Naive thymus-derived CD8-positive, alpha-beta T cell (primary cell): ENCODE measurements at places on chromosomes 13 and 19. TPM values are rescaled to one million over a fixed set of nuclear protein-coding genes. Genes with fewer than 3 reads are reported as not detected.

CYP4F22 gene
- 0.68 TPM for total RNA-seq

B3GNT3 gene
- not detected for total RNA-seq

CYSLTR2 gene
- 1.5 TPM for total RNA-seq

FFAR2 gene
- total RNA-seq: not detected

ANGPTL4 gene
- not detected for total RNA-seq

CELF5 gene
- total RNA-seq: 0.23 TPM

OR7A5 gene
- not detected for total RNA-seq

PRTN3 gene
- total RNA-seq: not detected

CYP4F12 gene
- 1.8 TPM for total RNA-seq

DNA sequence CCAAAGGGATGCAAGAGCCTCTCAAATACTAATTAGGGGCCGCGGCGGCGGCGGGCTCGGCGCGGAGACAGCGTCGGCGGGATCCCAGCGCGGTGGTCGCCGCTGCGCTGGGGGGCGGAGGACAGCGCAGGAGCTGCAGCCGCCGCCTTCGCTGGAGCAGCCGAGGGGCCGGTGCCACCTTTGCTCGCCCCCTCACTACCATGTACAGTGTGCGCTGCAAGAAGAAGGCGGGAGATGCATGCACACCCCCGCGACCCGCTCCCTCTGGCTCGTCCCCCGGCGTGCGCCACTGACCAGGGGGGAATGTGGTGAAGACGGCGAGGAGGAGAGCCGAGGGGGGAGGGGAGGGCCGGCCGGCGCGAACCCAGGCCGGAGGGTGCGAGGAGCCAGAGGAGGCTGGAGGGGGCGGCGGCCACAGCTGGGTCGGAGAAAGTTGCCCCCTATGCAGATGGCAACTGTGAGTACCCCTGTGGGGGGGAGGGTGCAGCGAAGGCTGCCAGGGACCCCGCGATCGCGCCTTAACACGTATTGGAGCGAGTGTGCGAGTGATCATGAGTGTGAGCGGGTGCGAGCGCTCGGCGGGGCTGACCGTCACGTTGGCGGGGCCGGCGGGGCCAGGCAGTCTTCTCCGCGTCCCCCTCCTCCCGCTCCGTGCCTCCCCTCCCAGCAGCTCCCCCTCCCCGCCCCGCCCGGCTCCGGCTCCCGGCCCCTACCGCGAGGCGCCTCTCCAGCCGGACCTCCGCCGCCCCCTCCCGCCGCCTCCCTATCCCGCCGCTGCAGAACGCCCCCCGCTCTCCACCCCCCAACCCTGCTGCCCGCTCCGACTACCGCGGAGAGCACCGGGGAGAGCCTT is 808 bp downstream of the SLITRK5 start:
- no peak for DNase-seq

DNA sequence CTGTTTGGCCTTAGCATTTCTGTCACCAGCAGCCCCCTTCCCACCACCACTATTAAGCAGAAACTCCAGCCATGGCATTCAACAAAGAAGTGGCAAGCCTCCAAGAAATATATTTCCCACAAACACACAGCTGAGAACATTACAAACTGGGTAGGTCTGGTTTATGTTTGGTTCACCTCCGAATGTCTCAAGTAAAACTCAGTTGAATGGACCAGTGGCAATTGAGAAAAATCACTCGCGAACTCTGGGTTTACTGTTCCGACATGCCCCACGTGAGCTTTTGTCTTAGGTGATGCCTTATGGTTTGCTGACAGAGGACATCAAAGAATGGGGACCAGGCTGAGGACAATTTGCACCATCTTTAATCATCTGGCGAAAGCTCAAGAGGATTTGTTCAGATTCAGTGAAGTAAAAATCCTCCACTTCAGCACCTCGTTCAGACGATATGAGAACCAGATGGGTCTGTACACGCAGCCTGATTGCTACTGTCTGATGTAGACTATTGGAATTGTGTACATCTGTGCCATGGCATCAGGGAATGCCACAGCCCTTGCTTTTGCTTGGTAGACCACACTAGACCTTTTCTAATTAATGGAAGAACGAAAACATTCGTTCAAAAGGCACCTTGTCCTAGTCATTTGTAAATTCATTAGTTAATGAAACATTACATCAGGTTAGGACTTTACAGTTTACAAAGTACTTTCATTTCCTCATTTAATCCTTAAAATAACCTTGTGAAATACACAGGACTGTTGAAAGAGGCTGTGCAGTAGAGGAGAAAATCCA is 59.4 kb downstream of the SLC10A2 start:
- no peak for DNase-seq

DNA sequence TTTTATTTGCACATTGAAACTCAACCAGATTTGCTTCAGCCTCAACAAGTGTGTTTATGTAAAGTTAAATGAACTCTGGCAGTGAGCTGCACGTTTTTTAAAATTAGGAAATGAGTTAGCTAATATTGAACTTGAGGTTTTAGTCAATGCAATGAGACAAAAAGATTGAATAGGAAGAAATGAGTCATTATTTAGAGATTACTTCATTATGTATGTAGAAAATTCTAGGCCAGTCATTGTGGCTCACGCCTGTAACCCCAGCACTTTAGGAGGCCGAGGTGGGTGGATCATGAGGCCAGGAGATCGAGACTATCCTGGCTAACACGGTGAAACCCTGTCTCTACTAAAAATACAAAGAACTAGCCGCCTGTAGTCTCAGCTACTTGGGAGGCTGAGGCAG is 22.8 kb upstream of the CD70 start:
- DNase-seq: no peak

DNA sequence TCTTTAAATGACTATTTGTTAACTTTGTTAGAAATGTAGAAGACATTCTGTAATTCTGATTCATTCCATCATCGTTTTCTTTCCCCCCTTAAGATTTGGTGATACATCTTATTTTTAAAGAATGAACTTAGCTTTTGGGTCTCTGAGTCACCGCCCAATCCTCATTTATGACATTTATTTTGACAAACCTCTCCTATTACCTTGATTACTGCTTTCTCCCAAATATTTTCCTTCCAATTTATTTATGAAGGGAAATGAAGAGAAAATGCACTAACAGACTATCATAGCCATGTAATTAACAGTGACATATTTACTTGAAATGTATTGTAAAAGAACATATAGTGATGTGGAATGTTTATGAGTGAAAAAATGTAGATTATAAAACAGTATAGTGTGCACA is 241.6 kb downstream of the DCLK1 start:
- DNase-seq: no peak

DNA sequence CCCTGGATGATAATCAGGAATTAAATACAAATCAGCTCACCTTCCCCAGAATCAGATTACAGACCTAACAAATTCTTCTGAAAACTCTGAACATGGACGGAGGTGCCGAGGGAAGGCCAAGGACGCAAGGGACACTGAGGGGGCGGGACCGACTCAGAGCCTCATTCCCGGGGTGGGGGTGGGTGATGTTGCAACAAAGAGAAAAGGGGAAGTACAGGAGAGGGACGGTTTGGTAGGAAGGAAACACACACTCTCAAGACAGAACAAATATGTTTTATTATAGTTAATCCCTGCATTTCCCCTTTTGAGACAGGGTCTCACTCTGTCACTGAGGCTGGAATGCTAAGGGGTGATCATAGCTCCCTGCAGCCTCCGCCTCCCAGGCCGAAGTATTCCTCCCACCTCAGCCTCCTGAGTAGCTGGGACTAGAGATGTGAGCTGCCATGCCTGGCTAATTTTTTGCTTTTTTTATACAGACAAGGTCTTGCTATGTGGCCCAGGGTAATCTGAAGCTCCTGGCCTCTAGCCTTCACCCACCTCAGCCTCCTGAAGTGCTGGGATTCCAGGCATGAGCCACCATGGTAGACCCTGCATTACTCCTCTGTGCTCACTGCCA is 786 bp upstream of the LILRA2 start:
- DNase-seq: no peak

DNA sequence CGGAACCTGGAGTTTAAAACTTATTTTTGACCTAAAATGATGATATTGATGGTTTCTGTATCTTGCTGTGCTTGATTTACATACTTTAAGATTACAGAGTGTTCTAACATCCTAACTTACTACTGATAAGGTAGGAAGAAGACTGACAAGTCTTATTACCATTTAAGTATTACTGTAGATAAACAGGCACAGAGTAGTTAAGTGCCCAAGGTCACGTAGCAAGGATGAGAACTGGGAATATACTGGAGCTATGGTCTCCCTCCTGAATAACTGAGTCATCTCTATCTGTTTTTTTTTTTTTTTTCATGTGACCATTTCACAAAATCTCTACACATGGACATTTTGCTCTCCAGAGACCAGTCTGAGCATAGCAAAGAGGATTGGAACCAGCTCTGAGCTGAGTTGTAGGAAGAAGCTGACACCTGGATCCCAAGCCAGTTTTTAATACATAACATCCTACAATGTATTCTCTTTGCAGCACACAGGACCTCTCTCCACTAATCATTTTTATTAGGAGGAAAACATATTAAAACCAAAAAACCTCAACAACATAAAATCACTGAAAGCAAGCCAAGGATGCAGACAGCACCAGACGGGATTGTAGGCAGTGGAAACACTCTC is 173.5 kb downstream of the DNAJC15 start:
- DNase-seq: no peak

DNA sequence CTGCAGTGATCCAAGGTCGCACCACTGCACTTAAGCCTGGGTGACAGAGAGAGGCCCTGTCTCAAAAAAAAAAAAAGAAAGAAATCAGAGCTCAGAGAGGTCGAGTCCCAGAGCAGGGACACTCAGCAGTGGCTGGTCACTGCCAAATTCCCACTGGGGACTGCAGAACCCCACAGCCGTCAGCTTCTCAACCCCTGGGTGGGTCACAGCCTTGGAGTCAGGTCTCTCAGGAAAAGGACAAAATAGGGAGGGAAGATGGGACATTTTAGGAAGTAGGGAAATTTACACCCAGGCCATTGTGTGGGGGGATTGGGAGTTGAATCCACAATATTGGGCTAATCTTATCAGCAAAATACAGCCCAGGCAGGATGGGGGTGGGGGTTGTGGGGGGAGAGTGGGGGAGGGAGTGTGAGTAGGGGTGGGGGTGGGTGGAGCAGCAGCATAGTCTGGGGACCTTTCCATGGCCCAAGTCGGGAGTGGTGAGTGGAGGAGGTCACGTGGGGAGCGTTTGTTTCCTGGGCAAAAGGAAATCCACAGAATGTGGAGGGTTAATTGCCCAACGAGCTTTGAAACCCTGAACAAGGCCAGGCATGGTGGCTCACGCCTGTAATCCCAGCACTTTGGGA is 5.0 kb upstream of the CCDC194 start:
- DNase-seq: no peak

DNA sequence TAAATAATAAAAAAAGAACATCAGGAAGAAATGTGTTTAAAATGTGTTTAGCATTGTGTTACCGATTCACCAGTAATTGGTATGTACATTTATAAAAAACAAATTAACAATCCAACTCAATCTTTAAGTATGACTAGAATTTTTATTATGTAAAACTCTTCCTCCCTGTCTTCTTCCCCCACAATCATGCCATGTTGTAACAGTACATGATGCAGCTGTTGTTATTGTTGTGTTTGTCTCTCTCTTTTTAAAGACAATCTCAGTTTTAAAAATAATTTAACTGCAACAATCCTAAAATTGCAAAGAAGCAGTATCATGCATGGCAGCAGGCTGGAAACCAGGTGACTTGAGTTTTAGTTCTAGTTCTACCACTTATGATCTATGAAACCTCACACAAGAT is 180.2 kb downstream of the RGCC start:
- no peak for DNase-seq

- no peak for DNase-seq
Observed at GRCh38 chr13:22271903-22272302, 601.0 kb downstream of the FGF9 start.

DNA sequence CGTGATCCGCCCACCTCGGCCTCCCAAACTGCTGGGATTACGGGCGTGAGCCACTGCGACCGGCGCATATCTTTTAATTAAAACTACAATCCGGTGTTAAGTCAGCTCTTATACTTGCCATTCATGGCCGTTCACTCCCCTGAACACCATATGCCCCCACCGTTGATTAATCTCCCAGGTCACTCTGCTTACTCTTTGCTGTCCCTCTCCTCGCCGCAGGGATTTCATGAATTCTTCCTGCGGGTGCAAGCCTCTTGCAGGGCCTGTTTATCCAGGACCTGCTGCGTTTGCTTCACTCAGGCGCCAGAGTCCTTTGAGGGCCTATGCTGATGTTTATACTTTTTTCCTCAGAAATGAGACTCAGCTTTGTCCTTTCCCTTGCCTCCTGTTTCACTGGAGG is 996 bp downstream of the ERVV-2 start:
- no peak for DNase-seq

GRCh38 chr19:1910177-1910576 is 5.0 kb downstream of the ADAT3 start:
- DNase-seq: no peak

DNA sequence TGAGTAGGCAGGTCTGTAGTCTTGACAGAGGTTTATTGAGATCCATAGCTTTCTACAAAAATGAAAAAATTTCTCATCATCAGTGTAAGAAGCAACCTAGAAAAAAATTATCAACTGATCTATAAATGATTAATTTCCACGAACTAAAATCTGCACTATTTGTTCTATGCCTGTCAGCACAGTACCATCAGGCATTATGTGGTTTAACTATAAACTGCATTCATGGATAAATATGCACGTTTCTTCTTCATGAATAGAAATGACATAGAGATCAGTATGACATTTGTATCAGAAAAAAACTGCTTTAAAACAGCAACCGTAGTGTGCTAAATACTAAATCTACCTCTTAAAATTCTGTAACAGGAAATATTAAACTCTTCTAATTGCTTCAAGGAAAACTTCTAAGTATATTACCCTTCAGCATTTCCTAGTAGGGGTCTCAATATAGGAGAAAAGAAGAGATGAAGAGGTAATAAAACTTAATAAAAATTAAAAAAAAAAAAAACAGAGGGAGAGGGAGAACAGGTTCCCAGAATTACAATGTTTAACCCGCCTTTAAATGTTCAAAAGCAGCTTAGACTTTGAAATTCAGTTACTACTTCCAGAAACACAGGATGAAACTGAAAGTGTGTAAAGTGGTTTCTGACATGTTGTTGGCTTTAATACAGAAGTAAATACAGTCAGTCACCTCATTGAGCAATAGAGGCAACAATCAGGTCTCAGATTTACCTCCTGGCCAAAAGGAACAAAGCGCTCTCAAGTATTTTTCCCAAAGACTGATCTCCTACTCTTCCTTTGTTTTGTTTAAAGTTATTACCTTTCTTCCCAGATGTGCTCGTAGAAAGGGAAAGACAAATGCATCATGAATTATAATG is 144.4 kb downstream of the DIAPH3 start:
- no peak for DNase-seq
